ENCODE measurements at places on chromosomes 13 and 19. TPM values are rescaled to one million over a fixed set of nuclear protein-coding genes. Genes with fewer than 3 reads are reported as not detected.

GRCh38 chr19:13850910-13851733, 25.8 kb upstream of the NANOS3 start:
- peak; percentile 85 for DNase-seq

DNA sequence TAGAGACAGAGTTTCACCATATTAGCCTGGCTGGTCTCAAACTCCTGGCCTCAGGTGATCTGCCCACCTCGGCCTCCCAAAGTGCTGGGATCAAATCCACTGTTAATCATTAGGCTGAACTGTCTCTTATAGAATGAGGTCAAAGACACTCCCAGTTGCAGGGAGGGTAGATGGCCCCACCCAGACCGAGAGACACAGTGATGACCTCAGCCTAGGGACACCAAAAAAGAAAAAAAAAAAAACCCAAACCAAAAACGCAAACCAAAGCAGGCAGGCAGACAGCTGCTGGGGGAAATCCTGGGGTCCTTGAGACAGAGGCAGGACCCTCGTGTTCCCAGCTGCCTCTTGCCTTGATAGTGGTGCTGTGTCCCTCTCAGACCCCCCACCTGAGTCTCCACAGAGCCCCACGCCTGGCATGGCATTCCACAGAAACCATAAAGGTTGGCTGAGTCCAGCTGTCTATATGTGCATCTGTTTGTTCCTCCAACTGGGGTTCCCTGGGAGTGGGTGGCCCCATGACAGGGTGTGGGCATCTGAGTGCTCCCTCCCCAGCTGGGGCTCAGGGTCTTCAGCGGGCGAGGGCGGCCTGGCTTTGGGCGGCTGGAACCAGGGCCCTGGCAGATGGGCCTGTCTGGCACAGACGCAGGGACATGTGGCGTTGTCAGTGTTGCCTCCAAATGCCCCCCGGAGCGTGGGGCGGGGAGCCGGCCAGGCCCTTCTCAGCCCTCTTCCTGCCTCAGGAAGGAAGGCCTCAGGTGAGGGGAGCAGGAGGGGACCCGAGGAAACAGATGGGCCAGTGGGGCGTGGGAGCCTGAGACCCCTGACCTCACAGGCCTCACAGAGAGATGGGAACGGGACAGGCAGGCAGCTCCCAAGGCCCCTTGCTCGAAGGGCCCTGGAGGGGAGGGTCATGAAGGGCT, 5.2 kb downstream of the DAND5 start:
- DNase-seq = no peak

Gene COL5A3
- total RNA-seq = 10.1 TPM

Gene STOML3
- not detected for total RNA-seq

Measured in Right ventricle myocardium superior (tissue), 1 donor.